ENCODE measurements at places on chromosomes 6 and 20. TPM values are rescaled to one million over a fixed set of nuclear protein-coding genes. Genes with fewer than 3 reads are reported as not detected.
A peak's percentile ranks its signal among the peaks of the same experiment; 100 is the strongest.

DNA sequence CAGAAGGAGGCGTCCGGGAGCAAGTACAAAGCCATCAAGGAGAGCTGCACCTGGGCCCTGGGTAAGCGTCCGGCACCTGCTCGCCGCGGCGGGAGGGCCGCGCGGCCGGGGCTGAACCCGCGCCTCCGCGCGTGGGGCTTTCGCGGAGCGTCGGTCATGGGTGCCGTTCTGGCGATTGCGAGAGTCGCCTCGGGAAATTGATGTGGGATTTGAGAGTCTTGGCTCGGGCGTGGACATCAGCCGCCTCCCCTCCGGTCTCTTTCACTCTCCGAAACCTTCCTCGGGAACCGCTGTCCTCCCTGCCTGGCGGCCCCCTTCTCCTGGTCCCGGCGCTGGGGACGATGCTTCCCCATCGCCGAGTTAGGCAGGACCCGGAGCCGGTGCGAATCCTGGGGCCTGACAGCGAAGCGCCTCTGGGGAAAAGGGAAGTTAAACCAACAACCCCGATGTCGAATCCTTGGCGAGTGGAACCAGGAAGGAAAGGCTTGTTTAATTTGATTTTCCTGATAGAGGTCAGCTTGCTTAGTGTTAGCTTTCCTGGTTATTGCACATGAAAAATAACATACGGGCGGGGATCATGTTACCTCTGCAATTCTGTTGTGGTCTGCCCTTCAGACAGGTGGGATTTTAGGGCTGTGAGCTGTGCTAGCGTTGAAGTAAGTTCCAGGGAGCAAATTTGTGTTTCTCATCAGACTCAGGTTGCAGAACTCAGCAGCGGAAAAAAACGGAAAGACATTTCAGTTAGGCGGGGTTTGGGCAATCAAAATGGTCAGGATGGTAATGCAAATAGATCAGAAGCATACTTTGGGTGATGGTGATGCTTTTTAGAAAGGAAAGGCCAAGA lies 594 bp downstream of the ARFGEF3 start:
- no peak for DNase-seq

- DNase-seq = no peak
These were observed 686.4 kb downstream of the HTR1B start for GRCh38 chr6:76776876-76777275.

DNA sequence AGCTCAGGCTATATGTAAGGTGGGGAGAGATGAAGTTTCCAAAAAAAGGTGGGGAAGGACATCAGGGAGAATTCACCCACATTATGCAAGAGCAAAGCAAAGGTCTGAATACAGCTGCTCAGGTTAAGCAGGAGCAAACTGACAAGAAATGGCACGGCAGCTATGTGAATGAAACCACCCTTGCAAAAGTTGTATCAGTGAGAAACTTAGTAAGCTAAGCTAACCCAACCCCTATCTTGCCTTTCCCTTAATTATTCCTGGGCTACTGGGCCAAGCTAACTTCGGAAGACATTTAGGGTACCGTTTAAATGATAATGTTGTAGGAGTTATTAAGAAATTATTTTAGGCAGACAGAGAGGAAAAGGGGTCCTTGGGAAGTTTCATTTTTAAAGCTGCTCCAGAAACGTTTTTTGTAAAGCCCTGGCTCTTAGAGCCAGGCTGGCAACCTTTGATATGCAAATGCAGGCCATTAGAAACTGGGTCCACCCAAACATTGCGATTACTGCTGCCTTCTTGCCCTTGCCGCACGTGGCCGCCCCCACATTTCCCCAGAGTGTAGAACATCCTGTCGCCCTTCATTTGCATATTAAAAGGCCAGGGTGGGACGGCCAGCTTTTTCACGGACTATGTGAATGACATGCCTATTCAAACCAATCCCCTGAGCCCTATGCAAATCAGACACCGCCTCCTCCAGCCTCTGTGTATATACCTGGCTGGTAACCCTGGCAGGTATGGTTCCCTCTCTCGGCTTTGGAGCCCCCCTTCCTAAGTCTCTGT lies 60.5 kb upstream of the SAMD5 start:
- no peak for DNase-seq

The SLC22A16 gene
- 0.71 TPM for total RNA-seq

GRCh38 chr6:3693831-3694230 lies 57.7 kb downstream of the PXDC1 start:
- DNase-seq = no peak

The CTAGE9 gene
- not detected for total RNA-seq

- no peak for DNase-seq
These were observed 663 bp downstream of the FYN start for GRCh38 chr6:111872401-111873177.

The GRIK2 gene
- total RNA-seq = 0.13 TPM

The CALHM4 gene
- total RNA-seq = not detected

The TCP11 gene
- total RNA-seq = not detected

The SLC22A7 gene
- not detected for total RNA-seq

DNA sequence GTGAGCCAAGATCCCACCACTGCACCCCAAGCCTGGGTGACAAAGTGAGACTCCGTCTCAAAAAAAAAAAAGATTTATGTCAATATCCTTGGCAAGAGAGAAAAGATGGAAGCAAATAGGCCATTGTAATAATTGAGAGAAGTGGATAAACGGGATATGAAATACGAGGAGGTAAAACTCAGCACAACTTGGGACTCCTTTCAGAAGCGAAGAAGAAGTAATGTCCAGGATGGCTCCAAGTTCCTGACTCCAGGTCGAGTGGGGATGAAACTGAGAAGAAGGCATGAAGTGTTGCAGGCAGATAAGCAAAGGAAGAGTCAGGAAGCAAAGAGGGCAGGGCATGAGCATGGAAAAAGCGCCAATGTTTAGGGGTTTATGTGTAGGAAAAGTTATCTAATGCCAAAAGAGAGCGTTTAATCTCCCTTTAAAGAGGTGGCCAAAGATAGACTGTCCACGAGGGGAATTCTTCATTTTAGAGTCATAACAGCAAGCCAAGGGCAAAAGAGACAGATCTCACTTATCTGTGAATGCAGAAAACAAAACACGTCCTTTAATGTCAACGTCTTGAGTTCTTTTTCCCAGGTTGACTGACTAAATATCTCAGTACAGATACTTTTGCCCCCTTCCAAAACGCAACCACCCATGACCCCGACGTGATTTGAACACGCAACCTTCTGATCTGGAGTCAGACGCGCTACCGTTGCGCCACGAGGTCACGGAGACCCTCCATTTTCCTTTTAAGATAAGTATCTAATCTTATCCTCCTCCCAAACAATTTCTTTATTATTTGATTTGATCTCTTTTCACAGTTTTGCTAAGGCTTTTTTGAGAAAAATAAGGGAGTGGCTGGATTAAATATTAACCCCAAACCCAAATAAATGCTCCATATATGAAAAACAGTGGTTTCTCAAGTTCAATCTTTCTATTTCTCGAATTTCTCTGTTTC lies 46.3 kb upstream of the BTN3A2 start:
- DNase-seq = no peak

GRCh38 chr6:124066269-124066668 lies 262.6 kb downstream of the NKAIN2 start:
- DNase-seq = no peak

- peak; percentile 87 for DNase-seq
These were observed 31.0 kb upstream of the PCMTD2 start for GRCh38 chr20:64224351-64225170.

All from kidney epithelial cell (primary cell).